ENCODE measurements at places on chromosomes 2 and 18.

- no peak for DNase-seq
These were observed 218.2 kb downstream of the RAD51AP2 start for GRCh38 chr2:17299891-17300540.

GRCh38 chr2:190173392-190173791 is 110.9 kb upstream of the MSTN start:
- no peak for DNase-seq

- no peak for DNase-seq
These were observed 1104.2 kb downstream of the BCL11A start for GRCh38 chr2:59449274-59449673.

DNA sequence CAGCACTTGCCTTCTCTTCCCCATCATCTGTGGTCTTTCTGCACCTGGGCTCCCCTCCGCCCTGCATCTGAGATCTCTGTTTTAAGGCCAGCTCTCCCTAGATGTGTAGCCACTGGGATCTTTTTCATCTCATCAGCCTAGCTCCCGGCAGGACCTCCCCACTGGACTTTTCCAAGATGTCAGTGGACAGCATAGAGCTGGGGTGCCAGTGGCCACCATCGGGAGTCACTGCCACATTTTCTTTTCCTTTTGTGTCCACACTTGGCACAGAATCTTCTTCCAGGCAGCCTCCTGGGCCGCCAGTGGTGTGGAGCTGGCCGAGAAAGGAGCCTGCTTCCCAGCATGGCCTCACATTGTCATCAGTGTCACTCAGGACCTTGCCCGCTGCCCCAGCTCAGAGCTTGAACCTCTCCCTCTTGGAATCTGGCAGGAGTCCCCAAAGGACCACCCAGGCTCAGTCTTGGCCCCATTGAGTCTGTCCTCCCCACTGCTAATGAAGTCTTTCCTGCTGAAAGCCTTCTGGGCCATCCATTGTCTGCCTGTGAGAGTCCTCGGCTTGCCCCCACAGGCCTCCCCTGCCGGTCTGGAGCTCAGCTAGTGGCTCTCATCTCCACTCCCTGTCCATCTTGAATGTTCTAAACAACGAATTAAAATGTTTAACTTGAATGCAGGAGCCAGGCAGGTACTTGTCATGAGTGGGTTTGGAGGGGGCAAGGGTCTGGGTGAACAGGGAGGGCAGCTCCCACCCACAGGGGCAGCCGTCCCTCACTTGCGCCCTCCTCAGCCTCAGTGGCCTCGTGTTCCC is 324.4 kb downstream of the GBX2 start:
- DNase-seq, result no peak

GRCh38 chr2:125746321-125747164 is 909.4 kb upstream of the GYPC start:
- DNase-seq, result no peak

DNA sequence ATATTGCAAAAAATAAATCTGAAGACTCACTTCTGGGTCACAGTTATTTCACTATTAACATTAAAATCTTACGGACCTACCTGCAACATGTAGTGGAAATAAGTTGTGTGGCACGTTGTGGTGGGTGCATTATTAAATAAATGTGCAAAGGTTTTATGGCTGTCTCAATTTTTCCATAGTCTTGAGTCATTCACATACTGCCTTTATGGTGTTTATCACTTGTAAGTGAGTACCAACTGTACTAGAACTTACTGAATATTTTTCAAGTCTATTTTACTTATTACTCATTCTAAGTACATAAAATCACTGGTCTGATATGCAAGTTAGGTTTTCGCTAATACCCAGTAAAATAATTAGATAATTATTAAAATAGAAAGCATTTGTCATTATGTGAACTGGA is 47.6 kb upstream of the SLC30A6 start:
- no peak for DNase-seq

DNA sequence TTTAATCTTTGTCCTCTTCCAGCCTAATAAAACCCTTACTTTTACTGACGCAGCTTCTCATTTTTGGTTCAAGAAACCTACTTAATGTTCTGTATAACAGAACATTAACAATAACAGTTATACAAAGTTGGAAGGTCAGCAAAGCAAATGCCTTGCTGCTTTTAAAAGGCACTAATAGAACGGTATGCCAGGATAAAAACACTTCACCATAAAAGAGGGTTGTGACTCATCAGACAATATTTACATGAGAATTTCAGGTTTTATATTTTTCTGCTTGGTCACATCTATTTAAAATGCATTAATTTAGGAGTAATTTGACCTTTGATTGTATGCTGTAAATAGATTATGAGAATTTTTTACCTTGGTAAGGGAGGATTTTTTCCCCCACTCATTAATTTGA is 3.0 kb downstream of the KLHL41 start:
- DNase-seq, result no peak

DNA sequence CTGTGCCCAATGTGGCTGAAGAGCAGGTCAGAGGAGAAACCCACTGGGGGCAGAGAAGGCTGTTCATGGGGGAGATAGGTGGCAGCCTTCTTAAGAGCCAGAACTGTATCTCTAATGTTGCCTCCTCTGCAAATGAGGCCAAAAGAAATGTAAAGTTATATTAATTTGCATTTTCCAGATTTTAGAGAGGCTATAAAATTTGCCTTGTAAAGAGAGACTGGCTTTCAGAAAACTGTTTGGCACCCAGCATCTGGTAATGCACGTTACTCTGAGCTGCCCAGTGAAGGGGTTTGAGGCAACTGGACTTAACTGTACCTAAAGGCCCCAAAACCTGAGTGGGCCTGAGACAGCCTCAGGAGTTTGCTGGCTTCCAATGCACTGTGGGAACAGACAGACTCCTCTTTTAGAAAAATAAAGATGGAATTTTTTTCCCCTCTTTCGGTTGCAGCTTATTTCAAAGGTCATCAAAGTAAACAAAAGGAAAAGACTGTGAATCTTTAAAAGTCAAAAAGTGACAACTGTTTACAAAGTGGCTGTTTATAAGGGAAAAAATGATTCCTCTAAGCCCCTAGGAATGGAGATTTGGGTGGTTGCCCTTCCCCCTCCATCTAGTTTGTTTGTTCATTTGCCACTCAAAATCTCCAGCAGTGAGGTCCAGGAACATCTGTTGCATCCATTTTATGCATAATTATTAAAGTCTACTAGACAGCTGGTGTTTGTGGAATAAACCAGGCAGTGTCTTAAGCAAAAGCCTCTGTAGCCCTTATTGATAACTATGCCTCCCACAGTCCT is 132.2 kb upstream of the ZFP36L2 start:
- DNase-seq, result no peak

GRCh38 chr2:161992531-161992930 is 81.5 kb downstream of the DPP4 start:
- DNase-seq, result peak; percentile 54

- no peak for DNase-seq
These were observed 192.2 kb downstream of the TSN start for GRCh38 chr2:121947674-121948073.

- DNase-seq, result no peak
These were observed 210.0 kb upstream of the SIX3 start for GRCh38 chr2:44731505-44731904.

- no peak for DNase-seq
These were observed 96.6 kb upstream of the LYPD1 start for GRCh38 chr2:132766573-132766972.

DNA sequence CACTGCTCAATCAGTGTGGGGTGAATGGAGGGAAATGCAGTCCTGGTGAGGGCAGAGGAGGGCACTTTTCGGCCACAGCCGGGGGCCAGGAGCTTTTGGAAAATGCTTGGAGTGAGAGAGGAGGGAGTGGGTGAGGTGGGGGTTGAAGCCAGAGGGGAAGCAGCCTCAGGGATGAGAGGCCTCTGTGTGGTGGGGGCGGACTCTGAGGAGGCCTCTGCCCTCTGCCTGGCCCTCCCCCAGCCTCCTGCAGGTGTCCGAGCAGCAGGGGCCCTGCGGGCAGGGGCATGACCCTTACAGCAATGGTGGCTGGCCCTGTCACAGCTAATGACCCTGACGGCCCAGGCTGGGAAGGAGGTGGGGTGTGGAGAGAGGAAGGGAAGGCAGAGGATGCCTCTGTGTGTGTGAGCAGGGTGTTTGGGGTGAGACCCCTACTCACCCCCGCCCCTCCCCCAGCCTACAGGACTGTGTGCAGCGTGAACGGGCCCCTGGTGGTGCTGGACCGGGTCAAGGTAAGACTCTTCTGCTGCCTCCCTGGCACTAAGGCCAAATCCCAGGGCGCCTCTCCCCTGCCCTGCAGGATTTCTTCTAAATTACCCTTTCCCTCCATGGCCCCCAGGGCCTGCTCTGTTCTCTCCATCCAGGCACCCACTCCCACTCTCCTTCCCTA is 7.6 kb downstream of the ATP6V1B1 start:
- no peak for DNase-seq

- DNase-seq, result no peak
These were observed 768 bp upstream of the CYBRD1 start for GRCh38 chr2:171521361-171522051.

DNA sequence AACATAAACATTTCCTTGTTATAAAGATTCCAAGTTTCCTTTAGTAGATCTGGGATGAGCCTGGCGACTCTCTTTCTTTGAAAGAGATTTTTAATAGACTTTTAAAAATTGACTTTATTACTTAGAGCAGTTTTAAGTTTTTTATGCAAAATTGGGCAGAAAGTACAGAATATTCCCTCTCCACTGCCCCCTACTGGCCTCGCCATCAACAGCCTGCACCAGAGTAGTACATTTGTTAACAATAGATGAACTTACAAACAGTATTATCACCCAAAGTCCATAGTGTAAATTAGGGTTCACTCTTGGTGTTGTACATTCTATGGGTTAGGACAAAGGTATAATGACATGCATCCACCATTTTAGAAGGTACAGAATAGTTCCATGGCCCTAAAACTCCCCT is 3.9 kb downstream of the MAP3K19 start:
- no peak for DNase-seq

- no peak for DNase-seq
These were observed 56.2 kb upstream of the SLC16A14 start for GRCh38 chr2:230124757-230125431.

GRCh38 chr2:167572883-167573619 is 674.3 kb downstream of the STK39 start:
- no peak for DNase-seq

GRCh38 chr2:10919410-10919770 is 7.7 kb downstream of the KCNF1 start:
- no peak for DNase-seq

GRCh38 chr2:43877782-43878464 is 39.2 kb downstream of the ABCG8 start:
- peak; percentile 67 for DNase-seq

GRCh38 chr18:44323125-44323524 is 357.6 kb upstream of the SETBP1 start:
- DNase-seq, result no peak

DNA sequence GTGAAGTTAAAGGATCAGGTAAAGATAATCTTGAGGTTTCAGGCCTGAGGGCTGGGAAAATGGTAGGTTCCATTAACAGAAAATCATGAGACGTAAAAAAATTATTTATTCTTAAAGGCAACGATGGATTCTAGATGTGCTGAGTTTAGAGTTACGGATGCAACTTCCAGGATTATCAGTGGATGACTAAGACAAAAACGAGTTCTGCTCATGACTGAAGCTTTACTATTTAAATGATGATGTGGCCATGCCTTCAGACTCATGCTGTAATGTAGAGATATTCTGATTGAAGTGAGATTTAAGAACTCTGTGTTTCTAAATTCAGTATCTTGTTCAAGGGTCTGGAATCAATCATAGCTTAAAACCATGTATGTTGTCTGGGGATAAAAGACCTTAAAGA is 5.0 kb downstream of the TMEM237 start:
- DNase-seq, result no peak

DNA sequence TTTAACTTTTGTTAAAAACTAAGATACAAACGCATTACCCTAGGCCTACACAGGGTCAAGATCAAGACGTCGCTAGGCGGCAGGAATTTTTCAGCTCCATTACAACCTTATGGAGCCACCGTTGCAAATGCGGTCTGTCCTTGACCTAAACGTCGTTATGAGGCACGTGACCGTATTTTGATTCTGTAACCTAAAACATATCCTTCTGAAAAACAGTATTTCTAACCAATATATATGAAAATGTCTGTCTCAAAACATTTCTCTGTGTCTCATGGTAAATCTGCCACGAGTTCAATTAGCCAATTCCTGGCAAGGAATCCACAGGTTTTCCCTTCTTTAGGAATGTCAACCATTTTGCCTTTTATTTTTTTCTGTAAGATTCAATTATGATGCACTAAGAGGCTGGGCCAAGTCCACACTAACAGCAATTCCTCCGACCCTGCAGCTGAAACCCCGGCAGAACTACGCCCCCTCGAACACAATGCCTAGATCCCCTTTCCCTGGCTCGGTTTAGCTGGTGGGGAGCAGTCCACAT is 1.7 kb downstream of the RTN4 start:
- no peak for DNase-seq

DNA sequence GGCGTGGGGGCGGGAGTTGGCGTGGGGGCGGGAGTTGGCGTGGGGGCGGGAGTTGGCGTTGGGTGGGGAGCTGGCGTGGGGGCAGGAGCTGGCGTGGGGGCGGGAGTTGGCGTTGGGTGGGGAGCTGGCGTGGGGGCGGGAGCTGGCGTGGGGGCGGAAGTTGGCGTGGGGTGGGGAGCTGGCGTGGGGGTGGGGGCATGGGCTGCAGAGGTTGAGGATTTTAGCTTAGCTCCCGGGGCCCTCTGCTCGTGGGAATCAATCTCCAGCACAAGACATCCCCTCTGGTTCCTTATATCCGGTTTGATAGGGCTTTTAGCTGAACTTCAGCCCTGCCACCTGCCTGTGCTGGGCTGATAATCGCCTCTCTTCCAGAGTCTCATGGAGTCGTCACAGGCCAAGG is 177.0 kb downstream of the LDLRAD4 start:
- DNase-seq, result no peak

DNA sequence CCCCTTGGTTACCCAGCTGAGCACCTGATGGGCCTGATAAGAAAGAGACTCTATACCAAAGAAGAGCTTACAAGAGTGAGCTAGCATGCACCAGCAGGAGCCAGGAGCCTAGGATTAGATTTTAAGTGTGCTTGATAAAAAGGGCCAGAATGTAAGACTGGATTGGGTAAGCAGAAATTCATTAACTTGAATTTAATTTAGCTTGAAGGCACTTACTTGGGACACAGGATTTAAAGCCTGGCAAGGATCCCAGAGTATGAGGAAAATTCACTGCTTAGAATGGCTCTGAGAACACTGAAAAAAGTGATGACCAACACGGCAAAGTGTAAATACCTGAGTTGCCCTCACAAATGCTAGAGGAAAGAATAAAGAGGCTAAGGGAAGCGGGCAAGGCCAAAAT is 91.3 kb upstream of the RBBP8 start:
- no peak for DNase-seq

DNA sequence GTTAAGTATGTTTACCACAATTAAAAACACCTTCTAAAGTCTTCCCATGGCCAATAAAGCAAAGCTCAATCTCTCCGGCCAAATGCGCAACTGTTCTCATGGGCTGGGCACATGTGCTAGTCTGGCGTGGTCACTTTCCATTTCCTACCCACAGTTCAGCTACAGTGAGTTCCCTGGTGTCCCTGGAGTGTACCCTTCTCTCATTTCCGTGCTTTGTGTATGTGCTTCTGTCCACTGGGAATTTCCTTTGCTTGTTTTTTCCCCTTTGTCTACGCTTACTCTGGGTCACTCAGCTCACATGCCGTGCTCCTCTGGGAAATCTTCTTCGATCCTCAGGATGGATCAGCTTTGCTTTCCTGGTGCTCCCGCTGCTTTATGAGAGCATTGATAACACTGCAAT is 69.6 kb upstream of the GYPC start:
- no peak for DNase-seq

- DNase-seq, result no peak
These were observed 131.2 kb downstream of the LYPD6B start for GRCh38 chr2:149169656-149170055.

Measured in CD4-positive, CD25-positive, alpha-beta regulatory T cell (primary cell).